ENCODE measurements at places on chromosomes 3 and 15.

GRCh38 chr3:136122006-136122405 is 74.1 kb downstream of the MSL2 start:
- no peak for DNase-seq

DNA sequence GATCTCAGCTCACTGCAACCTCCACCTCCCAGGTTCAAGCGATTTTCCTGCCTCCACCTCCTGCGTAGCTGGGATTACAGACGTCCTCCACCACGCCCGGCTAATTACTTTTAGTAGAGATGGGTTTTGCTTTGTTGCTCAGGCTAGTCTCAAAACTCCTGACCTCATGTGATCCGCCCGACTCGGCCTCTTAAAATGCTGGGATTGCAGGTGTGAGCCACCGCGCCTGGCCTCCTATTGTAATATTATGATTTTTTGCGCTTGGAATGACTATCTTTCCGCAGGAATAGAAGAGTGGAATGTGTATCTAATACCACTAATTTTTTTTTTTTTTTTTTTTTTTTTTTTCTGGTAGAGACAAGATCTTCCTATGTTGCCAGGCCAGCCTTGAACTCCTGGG is 1.8 kb downstream of the ARL8B start:
- DNase-seq, result no peak

DNA sequence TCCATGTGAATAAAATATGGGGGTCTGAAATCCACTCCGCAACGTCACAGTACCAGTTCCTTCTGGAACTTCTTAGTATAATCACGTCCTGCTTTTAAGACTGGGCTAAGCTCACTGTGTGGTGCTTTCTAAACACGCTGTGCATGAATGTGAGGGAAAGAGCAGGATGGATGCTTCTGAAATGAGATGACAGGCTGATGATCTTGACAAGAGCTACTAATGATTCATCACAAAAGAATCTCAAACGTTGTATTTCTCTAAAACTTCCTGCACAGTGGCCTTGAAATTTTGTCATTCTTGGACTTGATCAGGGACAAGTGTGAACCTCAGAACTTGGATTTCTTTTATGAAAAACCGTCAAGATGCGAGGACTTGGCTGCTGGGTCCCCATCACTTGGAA is 221.4 kb downstream of the CADPS start:
- DNase-seq, result no peak

DNA sequence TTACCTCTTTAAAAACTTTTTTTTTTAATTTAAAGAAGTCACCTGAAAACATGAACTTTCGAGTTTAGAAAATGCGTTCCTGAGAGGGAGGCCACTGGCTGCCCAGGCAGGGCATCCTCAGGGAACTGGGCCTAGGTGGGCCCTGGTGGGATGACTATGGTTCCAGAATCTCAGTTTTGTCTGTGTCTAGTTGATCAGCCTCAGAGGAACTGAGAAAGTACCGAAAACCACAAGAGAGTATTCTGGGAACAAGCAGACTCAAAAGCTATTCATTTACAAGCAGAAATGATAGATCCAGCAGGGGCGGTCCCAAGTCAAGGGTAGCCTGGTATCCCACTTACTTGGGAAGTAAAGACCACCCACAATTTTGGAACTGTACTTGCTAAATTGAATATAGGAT is 10.5 kb downstream of the WWTR1 start:
- DNase-seq, result no peak

GRCh38 chr3:149620291-149621020 is 37.4 kb downstream of the WWTR1 start:
- peak; percentile 32 for DNase-seq

DNA sequence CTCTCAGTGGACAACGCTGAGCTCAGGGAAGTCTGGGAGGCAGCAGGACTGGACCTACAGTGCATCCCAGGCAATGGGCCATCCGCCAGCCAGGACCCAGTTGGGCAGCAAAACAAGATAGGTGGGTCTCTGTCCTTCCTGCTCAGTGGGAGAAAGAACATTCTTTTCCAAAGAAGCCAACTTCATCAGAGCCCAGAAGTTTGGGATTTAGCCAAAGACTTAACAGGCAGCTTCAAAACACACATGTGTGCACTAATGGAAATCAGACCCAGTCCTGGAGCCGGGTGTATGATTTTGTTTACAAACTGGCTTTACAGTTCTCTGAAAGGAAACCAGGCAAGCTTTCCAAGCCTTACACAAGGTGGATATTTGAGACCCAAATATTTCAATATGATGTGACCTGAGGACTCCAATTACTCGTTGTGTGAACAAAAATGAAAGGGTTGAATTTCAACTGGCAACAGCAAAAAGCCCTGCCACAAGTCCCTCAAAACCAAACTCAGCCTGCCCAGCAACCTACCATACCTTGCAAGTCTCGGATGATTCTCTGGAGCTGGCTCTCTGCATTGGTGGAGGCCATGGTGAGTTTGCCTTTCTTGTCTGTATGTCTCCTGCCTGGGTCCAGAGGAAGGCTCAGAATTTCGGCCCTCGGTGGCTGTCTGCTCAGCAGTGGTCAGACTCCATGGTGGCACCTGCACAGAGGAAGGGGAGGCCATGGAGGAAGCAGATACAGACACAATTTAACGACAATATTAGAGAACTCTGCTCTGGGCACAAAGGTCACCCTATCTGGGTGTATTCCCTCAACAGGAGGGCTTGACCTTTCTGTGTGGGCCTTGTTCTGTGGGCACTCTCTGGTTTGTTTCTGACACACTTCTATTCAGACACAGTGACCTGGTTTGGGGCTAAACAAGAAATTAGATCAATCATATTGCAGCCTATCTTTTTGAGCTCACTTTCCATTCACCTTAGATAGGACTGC is 11.0 kb downstream of the FYCO1 start:
- DNase-seq, result peak; percentile 73

DNA sequence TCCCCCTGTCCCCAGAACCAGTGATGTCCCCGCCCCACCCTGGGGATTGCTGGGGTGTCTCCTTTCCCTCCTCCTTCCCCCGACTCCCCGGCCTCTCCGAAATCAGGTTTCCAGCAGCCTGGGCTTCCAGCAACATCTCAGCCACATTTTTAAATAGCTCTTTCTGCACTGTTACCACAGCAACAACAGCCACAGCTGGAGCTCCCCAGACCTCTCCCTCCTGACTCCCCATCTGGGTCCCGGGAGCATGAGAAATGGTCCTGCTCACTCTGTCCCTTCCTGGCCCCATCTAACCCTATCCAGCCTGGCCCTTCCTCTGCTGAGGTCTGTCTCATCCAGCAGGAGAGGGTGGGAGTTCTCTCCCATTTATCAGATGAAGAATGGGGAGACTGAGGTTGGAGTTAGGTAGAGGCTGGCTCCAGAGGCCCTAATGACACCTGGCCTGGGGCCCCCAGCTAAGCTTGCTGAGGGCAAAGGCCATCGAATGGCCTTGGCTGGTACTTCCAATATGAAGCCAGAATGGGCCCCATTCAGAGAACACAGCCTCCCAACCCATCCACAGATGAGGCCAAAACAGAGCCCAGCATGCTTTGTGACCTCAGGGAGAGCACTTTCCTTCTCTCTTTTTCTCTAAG is 1.5 kb downstream of the CAMK1 start:
- DNase-seq, result no peak
